ENCODE measurements at places on chromosomes 12 and 14.

- H3K36me3 ChIP-seq = no peaks in the 10 kb centered on the region
- H3K4me3 ChIP-seq = no peak overlapping the region
- H3K4me1 ChIP-seq = no peaks in the 10 kb centered on the region
- no peaks in the 10 kb centered on the region for H3K27me3 ChIP-seq
- H3K27ac ChIP-seq = no peak overlapping the region
Measured at GRCh38 chr14:50656776-50657175, 11.3 kb downstream of the SAV1 start.

- H3K4me3 ChIP-seq = no peak overlapping the region
- H3K36me3 ChIP-seq = no peaks in the 10 kb centered on the region
- no peaks in the 10 kb centered on the region for H3K27me3 ChIP-seq
- H3K4me1 ChIP-seq = no peaks in the 10 kb centered on the region
Measured at GRCh38 chr12:130423136-130423535, 85.4 kb downstream of the PIWIL1 start.

- H3K4me3 ChIP-seq = no peak overlapping the region
- no peaks in the 10 kb centered on the region for H3K27me3 ChIP-seq
- peaks cover 4% of the 10 kb centered on the region for H3K4me1 ChIP-seq
Measured at GRCh38 chr12:116392061-116392460, 114.6 kb upstream of the MED13L start.

DNA sequence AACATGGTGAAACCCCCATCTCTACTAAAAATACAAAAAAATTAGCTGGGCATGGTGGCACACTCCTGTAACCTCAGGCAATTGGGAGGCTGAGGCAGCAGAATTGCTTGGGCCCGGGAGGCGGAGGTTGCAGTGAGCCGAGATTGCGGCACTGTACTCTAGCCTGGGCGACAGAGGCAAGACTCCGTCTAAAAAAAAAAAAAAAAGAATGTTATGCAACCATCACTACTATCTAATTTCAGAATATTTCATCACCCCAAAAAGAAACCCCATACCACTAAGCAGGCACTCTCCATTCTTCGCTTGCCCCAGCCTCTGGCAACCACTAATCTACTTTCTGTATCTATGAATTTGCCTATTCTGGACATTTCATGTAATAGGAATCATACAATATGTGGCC is 68.8 kb upstream of the AMN start:
- no peak overlapping the region for H3K27ac ChIP-seq
- H3K4me3 ChIP-seq = no peak overlapping the region
- H3K4me1 ChIP-seq = peaks cover 6% of the 10 kb centered on the region
- DNase-seq = no peak
- H3K27me3 ChIP-seq = no peaks in the 10 kb centered on the region
- no peaks in the 10 kb centered on the region for H3K36me3 ChIP-seq

- no peak for DNase-seq
- no peaks in the 10 kb centered on the region for H3K27me3 ChIP-seq
- no peaks in the 10 kb centered on the region for H3K4me1 ChIP-seq
Measured at GRCh38 chr12:28817524-28817923, 331.6 kb upstream of the FAR2 start.

DNA sequence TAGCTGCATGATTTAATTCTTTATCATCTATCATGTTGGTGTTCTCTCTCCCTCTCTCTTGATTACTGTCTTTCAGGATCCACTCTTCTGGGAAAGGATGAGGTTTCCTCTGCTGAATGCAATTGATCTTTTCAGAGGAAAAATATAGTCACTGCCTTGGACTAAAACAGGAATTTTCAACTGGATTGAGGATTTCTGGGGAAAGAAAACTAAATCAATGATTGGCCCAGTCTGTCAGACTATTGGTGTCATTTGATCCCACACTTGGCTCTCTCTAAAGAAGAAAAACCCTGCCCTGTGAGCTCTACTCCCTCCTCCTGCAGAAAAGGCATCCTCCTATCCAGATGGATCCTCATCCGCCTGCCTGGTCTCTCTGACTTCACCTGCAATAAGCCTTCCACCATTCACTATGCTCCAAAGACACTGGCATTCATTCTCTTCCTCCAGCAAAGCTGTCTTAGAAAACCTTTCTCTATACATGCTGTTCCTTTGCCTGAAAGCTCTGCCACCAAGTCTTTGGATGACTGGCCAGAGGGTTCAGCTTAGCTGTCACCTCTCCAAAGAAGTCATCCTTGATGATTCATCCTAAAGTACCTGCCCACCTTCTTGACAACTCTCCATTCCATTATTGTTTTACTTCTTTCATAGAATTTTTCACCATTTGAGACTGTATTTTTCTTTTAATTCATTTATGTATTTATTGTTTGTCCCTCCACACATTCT is 127.7 kb upstream of the CAND1 start:
- H3K4me1 ChIP-seq = no peaks in the 10 kb centered on the region
- H3K27me3 ChIP-seq = no peaks in the 10 kb centered on the region
- H3K27ac ChIP-seq = no peak overlapping the region
- H3K4me3 ChIP-seq = no peak overlapping the region
- H3K36me3 ChIP-seq = no peaks in the 10 kb centered on the region
- DNase-seq = no peak

- H3K4me1 ChIP-seq = no peaks in the 10 kb centered on the region
- no peak overlapping the region for H3K4me3 ChIP-seq
- H3K27me3 ChIP-seq = no peaks in the 10 kb centered on the region
Measured at GRCh38 chr14:24277071-24277470, 5.7 kb upstream of the RABGGTA start.

DNA sequence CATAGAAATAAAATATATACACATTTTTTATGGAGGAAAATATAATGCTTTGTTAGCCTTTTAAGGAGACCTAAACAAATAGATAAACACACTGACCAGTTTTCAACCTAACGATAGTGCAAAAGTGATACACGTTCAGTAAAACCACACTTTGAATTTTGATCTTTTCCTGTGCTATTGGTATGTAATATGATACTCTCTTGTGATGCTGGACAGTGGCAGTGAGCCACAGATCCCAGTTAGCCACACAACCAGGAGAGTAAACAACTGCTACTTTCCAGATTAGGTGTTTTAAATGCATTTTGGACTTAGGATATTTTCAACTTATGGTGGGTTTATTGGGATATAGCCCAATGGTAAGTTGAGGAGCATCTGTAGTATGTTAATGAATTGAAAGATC is 243.1 kb downstream of the ERC1 start:
- no peaks in the 10 kb centered on the region for H3K27me3 ChIP-seq
- H3K4me3 ChIP-seq = no peak overlapping the region
- no peaks in the 10 kb centered on the region for H3K4me1 ChIP-seq
- no peak for DNase-seq
- no peaks in the 10 kb centered on the region for H3K36me3 ChIP-seq

- H3K4me1 ChIP-seq = no peaks in the 10 kb centered on the region
- H3K4me3 ChIP-seq = no peak overlapping the region
- H3K27me3 ChIP-seq = no peaks in the 10 kb centered on the region
Measured at GRCh38 chr12:57341275-57341990, 89.4 kb downstream of the R3HDM2 start.

DNA sequence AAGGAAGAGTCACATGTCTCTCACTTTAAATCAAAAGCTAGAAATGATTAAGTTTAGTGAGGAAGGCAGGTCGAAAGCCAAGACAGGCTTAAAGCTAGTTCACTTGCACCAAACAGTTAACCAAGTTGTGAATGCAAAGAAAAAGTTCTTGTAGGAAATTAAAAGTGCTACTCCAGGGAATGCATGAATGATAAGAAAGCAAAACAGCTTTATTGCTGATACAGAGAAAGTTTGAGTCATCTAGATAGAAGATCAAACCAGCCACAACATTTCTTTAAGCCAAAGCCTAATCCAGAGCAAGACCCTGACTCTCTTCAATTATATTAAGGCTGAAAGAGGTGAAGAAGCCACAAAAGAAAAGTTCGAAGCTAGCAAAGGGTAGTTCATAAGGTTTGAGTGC is 193.6 kb downstream of the MSRB3 start:
- H3K27ac ChIP-seq = no peak overlapping the region
- no peaks in the 10 kb centered on the region for H3K27me3 ChIP-seq
- no peak for DNase-seq
- H3K4me3 ChIP-seq = no peak overlapping the region
- H3K4me1 ChIP-seq = no peaks in the 10 kb centered on the region
- H3K36me3 ChIP-seq = no peaks in the 10 kb centered on the region

DNA sequence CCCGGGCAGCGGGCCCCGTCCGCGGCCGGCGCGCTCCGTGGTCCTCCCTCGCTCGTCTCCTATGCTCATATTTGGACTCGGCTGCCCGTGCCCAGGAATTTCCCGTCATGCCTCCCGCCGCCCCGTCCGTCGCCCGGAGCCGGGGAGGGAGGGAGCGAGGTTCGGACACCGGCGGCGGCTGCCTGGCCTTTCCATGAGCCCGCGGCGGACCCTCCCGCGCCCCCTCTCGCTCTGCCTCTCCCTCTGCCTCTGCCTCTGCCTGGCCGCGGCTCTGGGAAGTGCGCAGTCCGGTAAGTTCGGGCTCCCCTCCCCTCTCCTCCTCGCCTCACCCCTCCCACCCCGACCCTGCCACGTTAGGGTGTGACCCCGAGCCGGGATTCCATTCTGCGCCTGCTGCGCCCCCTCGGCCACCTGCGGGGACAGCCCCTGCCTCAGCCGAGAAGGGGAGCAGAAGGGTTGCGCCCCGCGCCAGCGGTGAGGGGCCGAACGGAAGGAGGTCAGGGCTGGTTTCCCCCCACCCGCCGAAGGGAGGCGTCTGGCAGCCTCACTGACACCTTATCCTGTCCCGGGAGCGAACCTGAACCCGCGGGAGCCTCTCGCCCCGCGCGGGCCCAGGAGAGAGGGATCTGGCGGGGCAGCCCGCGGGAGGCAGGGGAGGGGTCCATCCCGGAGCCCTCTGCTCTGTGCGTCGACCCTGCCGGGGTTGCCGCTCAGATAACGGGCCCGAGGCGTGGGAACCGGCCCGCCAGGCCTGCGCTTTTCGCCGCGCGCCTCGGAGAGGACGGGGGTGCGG is at the start of gene MSRB3:
MSRB3 (plus strand) TSS at position 108 of the 793 bp plus-strand sequence. CDS start 29,897 bp downstream, outside the sequence.
- peak within 1 kb of the TSS; percentile 90 for H3K4me3 ChIP-seq
- peak; percentile 94 for DNase-seq
- peak within 1 kb of the TSS; percentile 85 for H3K27ac ChIP-seq
- no peaks in the 10 kb centered on the region for H3K36me3 ChIP-seq
- H3K4me1 ChIP-seq = no peaks in the 10 kb centered on the region

DNA sequence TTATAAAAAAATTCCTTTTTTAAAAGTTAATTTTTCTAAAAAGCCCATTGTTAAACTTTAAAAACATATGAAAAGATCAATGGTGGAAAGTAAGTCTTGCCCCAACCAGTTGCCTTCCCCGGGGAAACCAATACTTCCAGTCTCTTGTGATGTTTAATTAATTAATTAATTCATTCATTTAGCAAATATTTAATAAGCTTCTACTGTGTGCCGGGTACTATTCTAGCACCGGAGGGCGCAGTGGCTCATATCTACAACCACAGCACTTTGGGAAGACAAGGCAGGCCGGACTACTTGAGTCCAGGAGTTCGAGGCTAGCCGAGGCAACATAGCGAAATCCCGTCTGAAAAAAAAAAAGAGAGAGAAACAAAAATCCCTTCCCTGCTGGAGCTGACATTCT is 87.4 kb downstream of the HECTD4 start:
- no peaks in the 10 kb centered on the region for H3K36me3 ChIP-seq
- H3K4me1 ChIP-seq = no peaks in the 10 kb centered on the region
- no peaks in the 10 kb centered on the region for H3K27me3 ChIP-seq

- H3K27me3 ChIP-seq = no peaks in the 10 kb centered on the region
- no peaks in the 10 kb centered on the region for H3K36me3 ChIP-seq
- H3K4me3 ChIP-seq = no peak overlapping the region
- H3K4me1 ChIP-seq = no peaks in the 10 kb centered on the region
- H3K27ac ChIP-seq = no peak overlapping the region
Measured at GRCh38 chr14:97162621-97163020, 365.4 kb downstream of the VRK1 start.

- H3K4me1 ChIP-seq = no peaks in the 10 kb centered on the region
- H3K36me3 ChIP-seq = no peaks in the 10 kb centered on the region
- no peak for DNase-seq
- no peaks in the 10 kb centered on the region for H3K27me3 ChIP-seq
- no peak overlapping the region for H3K4me3 ChIP-seq
- no peak overlapping the region for H3K27ac ChIP-seq
Measured at GRCh38 chr12:123041811-123042655, 61.6 kb downstream of the ARL6IP4 start.

DNA sequence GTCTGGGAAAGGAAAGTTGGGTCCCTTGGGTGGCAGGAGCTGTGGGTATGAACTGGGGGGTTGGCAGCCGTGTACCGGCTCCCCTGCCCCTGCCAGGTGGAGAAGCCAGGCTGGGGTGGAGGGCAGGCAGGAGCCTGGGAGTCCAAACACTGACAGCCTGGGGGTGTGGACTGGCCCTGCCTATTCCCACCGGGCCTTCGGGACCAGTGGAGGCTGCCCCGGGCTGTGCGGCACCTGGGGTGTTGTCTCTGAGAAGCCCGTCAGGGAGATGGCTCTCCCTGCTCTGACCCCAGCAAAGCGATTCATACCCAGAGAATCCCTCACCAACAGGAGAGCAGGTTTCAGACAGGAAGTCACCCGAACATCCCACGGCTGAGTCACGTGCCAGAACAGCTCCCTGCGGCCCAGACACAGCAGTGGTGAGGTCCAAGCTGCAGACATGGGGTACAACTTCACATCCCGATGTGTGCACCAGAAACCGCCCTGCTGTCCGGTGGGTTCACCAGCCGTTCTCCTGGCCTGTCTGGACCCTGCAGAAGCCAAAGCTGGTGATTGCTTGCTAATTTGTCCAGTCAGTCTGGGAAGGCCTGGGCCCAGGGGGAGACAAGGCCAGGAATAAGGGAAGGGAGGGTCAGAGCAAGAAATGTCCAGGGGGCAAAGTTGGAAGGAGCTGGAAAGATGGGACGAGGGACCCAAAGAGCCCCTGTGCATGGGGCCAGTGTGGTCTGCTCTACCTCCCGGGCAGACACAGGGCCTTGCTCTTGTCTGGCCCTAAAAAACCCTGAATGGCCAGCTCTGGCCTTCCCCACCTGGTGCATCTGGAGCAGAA is 2.1 kb upstream of the GPR132 start:
- H3K27ac ChIP-seq = no peak overlapping the region
- H3K4me1 ChIP-seq = no peaks in the 10 kb centered on the region
- H3K36me3 ChIP-seq = no peaks in the 10 kb centered on the region
- H3K27me3 ChIP-seq = no peaks in the 10 kb centered on the region

- H3K36me3 ChIP-seq = peaks cover 5% of the 10 kb centered on the region
- H3K4me3 ChIP-seq = no peak overlapping the region
- DNase-seq = no peak
- no peaks in the 10 kb centered on the region for H3K27me3 ChIP-seq
Measured at GRCh38 chr12:27733052-27733656, 22.5 kb downstream of the MRPS35 start.

DNA sequence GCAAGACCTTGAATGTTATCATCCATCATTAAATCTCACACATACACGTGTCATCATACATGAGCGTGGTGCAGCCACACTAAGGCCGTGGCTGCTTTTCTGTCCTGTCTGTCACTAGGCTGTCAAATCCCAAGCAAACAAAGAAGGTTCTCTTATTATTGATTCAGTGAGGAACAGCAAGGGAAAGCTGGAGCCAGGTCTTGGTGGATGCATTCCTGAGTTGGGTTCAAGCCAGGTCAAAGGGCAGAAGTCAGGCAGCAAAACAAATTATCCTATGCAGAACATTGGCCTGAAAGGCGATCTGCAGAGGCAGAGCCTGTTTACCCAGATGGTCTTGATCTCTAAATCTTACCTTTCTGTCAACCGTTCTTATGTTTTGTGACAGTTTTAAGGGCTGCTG is 252.3 kb downstream of the NEDD1 start:
- no peak overlapping the region for H3K27ac ChIP-seq
- H3K36me3 ChIP-seq = no peaks in the 10 kb centered on the region
- no peaks in the 10 kb centered on the region for H3K4me1 ChIP-seq

- H3K27me3 ChIP-seq = no peaks in the 10 kb centered on the region
- peak overlapping the region; percentile 94 for H3K27ac ChIP-seq
- DNase-seq = peak; percentile 95
- no peaks in the 10 kb centered on the region for H3K36me3 ChIP-seq
- H3K4me1 ChIP-seq = peaks cover 6% of the 10 kb centered on the region
- H3K4me3 ChIP-seq = peak overlapping the region; percentile 37
Measured at GRCh38 chr12:57087691-57088353, 1.1 kb upstream of the NAB2 start.
